ENCODE measurements at places on chromosomes 4 and X.
A peak's percentile ranks its signal among the peaks of the same experiment; 100 is the strongest.

- DNase-seq, result no peak
These were observed 1.5 kb upstream of the NR3C2 start for GRCh38 chr4:148443512-148444295.

GRCh38 chr4:40288566-40288965 is 46.6 kb upstream of the CHRNA9 start:
- no peak for DNase-seq

DNA sequence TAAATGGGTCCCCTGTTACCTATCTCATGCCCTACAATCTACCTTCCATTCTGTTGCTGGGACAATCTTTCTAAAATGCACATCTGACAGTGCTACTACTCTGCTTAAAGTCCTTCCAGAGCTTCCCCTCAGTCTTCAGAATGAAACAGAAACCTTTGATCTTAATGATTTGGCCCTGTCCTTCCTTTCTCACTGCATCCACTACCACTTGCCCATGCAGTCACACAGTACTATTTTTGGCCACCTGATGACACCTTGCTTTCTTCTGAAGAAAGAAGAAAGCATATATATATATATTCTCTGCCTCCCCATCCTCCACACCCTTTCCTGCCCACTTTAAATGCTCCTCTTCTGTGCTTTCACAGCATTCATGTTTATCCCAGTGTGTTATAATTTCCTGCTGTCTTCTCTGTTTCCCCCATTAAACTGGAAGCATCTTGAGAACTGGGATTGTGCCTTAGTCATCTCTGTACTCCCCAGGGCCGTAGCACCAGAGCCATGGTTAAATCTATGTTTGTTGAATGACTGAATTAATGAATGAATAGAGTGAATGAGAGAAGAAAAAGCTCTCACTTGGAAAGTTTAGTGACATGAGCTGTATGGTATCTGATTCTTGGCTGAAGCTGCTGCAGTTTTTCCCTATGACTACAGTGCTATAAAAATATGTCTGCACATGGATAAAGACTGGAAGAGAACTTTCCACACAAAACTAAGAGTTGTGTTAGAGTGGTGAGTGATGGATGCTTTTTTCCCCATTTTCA is 56.2 kb downstream of the RTL9 start:
- no peak for DNase-seq

GRCh38 chr4:121736735-121737351 is 28.1 kb downstream of the SMIM43 start:
- peak; percentile 43 for DNase-seq

DNA sequence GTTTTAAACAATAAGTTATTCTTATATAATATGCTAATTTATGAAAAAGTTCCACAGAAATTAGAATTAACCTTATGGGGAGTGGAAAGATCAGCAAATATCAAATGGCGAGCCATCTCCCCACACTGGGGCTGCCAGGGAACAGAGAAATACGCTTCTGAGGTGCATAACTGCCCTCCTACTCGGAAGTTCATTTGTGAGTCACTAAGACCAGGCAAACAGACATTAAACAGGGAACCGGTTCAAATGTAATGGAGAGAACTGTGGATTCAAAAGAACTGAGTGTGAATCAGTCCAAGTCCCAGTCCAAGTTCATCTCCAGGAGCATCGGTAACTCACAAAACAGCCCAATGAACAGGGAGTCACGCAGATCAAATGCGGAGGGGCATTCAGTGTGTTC is 11.4 kb upstream of the S100G start:
- DNase-seq, result no peak

GRCh38 chr4:77538144-77538543 is 67.5 kb upstream of the CXCL13 start:
- DNase-seq, result no peak

Measured in HAP-1 (cell line).